ENCODE measurements at places on chromosomes 6 and 20.

DNA sequence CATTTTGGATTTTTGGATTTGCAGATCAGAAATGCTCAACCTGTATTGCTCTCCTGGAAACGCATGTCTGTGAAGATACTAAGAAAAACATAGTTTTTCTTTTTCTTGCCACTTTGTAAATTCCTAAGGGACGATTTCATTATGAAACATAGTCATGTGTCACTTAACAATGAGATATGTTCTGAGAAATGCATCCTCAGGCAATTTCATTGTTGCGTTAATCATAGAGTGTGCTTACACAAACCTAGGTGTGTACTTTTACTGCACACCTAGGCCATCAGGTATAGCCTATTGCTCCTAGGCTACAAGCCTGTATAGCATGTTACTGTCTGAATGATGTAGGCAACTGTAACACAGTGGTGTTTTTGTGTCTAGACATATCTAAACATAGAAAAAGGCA is 13.4 kb upstream of the THEMIS start:
- no peak for DNase-seq

GRCh38 chr6:85008296-85009009 is 244.1 kb upstream of the TBX18 start:
- DNase-seq, result no peak

- DNase-seq, result no peak
Observed at GRCh38 chr6:132322398-132322797, 78.9 kb downstream of the MOXD1 start.

- DNase-seq, result no peak
Observed at GRCh38 chr6:71603021-71603420, 283.3 kb upstream of the RIMS1 start.

- no peak for DNase-seq
Observed at GRCh38 chr6:91438570-91438969, 851.7 kb upstream of the MAP3K7 start.

GRCh38 chr6:55137929-55138693 is 36.2 kb upstream of the HCRTR2 start:
- DNase-seq, result no peak

All from thoracic aorta (tissue), 2 donors.